ENCODE measurements at places on chromosomes 1 and 21.

GRCh38 chr1:227935826-227936225 lies 11.9 kb downstream of the WNT9A start:
- no peak for DNase-seq

DNA sequence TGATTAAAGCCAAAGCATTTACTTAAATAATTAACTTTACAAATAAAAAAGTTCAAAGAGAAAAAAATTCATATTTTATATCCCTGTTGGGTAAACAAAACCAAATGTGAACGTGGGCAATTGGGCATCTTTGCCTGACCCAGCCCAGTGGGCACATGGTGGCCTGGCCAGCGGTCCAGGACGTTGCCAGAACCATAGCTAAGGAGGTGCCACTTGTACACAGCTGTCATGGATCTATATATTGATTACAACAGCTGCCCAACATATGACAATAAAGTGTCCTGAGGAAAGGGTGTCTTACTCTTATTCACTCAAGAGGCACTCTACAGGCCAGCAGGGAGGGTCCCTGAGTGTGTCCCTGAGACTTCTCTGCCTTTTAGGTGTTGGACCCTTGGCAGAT lies 78.5 kb downstream of the BCAR3 start:
- no peak for DNase-seq

- DNase-seq = no peak
Measured at GRCh38 chr1:84672080-84672854, 18.0 kb downstream of the SSX2IP start.

- no peak for DNase-seq
Measured at GRCh38 chr1:118032883-118033282, 103.3 kb downstream of the WDR3 start.

GRCh38 chr1:9843576-9843945 lies 19.8 kb upstream of the CLSTN1 start:
- no peak for DNase-seq

DNA sequence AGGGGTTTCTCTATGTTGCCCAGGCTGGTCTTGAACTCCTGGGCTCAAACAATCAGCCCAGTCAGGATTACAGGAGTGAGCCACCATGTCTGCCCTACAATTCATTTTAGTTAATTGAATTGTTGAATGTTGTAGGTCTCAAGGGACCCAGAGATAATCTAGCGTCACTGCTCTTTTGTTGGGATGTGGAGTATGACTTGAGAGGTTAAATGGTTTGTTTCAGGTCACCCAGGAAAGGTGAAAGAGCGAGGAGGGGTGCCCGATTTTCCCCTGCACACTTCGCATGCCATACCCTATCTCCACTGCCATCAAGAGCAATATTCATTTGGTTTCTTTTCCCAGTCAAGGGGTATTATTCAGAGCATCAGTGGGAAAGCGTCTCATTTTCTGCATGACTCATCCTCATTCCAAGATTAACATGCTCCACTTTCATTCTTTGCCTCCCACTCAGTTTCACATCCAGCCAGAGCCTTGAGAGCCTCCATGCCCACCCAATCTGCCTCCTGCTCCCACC lies 13.1 kb upstream of the SLC30A1 start:
- no peak for DNase-seq

GRCh38 chr1:175015243-175015642 lies 8.0 kb downstream of the MRPS14 start:
- DNase-seq = no peak

DNA sequence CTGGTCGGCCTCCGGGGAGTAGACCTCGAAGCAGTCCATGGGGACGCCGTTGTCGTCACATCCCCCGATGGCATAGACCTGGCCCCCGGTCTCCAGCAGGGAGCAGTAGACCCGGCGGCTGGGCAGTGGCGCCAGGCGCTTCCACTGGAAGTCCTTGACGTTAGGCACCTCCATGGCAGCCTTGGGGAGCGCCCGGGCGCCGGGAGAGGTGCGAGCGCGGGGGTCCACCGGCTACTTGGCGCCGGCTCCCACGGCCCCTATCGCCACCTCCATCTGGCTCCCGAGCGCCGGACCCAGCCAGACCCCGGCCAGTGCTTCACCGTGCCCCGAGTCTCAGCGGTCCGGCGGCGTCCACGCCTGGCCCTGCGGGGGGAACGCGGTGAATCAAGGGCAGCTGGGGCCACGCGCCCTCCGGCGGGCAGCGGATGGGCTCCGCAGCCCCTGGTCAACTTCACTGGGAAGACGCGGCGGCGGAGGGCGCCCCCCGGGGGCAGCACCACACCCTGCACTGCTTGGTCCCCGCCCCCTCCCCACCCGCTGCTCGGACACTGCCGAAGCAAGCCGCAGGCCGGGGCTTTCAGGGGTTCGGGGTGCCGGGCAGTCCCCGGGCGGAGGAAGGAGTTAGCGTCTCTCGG lies 13.2 kb downstream of the KLHDC8A start:
- DNase-seq = peak; percentile 48

DNA sequence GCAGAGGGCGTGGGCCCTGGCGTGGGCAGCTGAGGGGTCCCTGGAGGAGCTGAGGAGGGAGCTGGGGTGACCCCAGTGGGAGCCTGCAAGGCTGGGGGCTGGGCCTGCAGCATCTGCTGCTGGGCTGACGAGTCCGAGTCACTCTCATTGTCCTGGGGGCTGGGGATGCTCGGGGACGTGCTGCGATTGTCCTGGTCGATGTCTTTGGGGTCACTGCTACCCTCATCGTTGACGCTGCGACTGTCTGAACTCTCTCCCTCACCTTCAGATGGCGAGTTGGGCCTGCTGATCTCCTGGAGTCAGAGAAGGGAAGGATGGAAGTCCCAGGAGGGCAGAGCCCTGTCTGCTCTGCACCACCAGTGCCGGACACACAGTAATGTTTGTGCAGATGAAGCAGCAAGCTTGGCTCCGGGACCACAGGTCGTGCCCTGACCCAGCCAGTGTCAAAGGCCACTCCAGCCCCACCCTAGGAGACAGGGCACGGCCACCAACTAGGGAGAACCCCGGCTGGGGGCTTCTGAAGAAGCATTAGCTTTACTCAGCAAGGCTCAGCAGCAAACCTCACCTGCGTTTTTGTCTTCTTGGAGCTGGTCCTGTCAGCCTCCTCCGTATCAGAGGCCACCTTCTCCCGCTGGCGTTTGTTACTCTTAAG lies 43.4 kb downstream of the SLC45A1 start:
- no peak for DNase-seq

GRCh38 chr1:88237058-88237457 lies 447.0 kb upstream of the PKN2 start:
- DNase-seq = no peak

GRCh38 chr1:56309065-56309464 lies 270.3 kb downstream of the PLPP3 start:
- DNase-seq = no peak
